ENCODE measurements at places on chromosomes 3 and 15. TPM values are rescaled to one million over a fixed set of nuclear protein-coding genes. Genes with fewer than 3 reads are reported as not detected.
A peak's percentile ranks its signal among the peaks of the same experiment; 100 is the strongest.

NANOGP8 gene
- not detected for total RNA-seq

CLPX gene
- total RNA-seq: 73.4 TPM

SLC27A2 gene
- total RNA-seq: 1.6 TPM

ONECUT1 gene
- total RNA-seq: not detected

NRROS gene
- total RNA-seq: 0.82 TPM

NECTIN3 gene
- 157 TPM for total RNA-seq

RTP1 gene
- total RNA-seq: 0.41 TPM

BCL6 gene
- 16.7 TPM for total RNA-seq

KBTBD13 gene
- total RNA-seq: not detected

GABRR3 gene
- not detected for total RNA-seq

- DNase-seq: no peak
Observed at GRCh38 chr3:38543586-38543985, 47.4 kb downstream of the EXOG start.

- DNase-seq: no peak
Observed at GRCh38 chr3:178900029-178900646, 171.5 kb downstream of the ZMAT3 start.

GRCh38 chr3:170205302-170205701, 16.9 kb upstream of the PRKCI start:
- no peak for DNase-seq

DNA sequence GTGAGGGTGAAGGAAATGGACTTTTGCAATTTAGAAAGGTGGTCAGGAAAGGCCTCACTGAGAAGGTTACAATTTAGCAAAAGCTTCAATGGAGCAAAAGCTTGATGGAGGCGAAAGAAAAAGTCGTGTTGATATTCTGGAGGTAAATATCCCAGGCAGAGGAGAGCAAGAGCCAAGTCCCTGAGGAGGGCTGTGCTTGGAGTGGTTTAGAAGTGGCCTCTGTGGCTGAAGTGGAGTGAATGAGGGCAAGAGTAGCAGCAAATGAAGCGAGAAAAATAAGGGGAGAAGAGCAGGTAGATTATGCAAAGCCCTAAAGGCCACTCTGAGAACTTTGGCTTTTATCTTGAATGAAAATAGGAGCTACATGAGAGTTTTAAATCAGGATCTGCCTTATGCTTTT, 54.1 kb downstream of the GUCA1C start:
- no peak for DNase-seq

- no peak for DNase-seq
Observed at GRCh38 chr3:179788996-179789395, 136.2 kb downstream of the USP13 start.

DNA sequence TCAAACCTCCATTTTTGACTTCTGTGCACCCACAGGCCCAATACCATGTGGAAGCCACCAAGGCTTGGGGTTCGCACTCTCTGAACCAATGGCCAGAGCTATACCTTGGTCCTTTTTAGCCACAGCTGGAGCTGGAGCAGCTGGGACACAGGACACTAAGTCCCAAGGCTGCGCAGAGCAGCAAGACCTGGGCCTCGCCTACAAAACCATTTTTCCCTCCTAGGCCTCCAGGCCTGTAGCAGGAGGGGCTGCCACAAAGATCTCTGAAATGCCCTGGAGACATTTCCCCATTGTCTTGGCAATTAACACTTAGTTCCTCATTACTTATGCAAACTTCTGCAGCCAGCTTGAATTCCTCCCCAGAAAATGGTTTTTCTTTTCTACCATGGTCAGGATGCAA, 81.3 kb downstream of the ZMAT3 start:
- no peak for DNase-seq

- DNase-seq: no peak
Observed at GRCh38 chr3:73552700-73553099, 72.0 kb downstream of the PDZRN3 start.

DNA sequence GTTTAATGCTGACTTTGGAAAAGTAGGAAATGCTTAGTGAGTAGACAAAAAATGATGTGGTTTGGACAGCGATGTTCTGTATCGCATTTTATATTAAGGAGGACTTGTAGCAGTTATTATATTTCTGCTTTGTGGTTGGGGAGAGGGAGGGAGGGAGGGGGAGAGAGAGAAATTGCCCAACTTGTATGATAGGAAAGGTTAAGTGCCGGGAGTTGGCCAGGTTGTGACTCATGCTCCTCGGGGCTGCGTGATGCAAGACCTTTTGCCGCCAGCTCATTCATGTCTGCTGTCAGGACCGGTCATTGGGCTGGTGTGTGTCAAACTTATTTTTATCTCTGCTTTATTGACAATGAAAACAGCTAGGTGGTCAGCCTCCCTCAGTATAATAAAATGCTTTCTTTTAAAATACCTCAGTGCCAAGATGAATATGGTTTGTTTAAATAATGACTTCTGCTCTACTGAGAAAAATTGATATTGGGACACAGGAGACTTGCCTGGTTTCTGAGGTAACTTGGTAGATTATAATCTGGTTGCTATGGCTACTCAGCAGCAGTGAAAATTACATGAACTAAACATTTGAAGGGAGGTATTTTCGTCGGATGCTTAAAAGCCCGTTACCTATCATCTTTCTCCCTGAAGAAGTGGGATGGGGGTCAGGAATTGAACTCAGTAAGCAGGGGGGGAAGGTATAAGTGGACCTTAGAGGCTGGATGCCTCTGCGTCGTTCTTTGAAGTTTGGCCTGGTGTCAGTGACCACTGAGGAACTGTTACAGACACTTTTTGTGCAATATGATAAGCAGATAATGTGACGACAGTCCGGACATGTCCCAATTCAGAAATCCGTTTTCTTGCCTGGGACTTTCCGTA, 90.7 kb downstream of the FNDC3B start:
- DNase-seq: peak; percentile 14

- peak; percentile 5 for DNase-seq
Observed at GRCh38 chr3:98994128-98994762, 92.8 kb upstream of the DCBLD2 start.

DNA sequence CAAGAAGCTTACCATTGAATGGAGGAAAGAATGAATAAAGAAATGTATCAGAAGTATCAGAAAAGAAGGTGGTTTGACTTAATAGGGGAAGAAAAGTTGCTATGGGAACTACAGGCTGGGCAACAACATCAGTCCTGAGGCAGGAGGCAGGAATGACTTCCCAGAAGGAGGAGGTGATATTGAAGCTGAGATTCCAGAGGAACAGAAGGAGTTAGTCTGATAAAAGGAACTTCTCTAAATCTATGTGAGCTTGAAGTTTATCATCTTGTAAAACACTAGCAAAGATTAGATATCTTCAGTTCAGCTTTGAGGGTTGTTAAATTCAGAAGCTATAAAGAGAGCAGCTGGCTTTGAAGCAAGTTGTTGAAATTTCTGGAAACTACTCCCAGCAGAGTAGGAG, 213.3 kb upstream of the THRB start:
- DNase-seq: no peak

DNA sequence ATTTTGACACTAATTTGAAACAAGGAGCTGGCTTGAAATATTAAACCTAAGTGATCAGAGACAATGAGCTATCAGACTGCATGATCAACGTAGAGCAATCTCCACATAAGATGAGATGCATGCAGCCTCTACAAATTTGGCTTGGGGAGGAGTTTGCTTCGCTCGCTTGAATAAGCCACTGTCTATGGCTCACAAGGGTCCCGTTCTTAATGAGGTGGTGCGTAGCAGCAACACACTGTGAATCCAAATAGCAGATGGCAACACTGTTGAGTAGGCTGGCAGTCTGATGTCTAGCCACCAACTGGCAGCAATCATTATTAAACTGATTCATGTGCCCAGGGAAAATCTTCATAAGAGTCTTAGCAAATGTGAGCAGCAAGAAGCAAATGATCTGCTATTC, 125.4 kb upstream of the CCDC54 start:
- no peak for DNase-seq
